ENCODE measurements at places on chromosomes 7 and 10.

DNA sequence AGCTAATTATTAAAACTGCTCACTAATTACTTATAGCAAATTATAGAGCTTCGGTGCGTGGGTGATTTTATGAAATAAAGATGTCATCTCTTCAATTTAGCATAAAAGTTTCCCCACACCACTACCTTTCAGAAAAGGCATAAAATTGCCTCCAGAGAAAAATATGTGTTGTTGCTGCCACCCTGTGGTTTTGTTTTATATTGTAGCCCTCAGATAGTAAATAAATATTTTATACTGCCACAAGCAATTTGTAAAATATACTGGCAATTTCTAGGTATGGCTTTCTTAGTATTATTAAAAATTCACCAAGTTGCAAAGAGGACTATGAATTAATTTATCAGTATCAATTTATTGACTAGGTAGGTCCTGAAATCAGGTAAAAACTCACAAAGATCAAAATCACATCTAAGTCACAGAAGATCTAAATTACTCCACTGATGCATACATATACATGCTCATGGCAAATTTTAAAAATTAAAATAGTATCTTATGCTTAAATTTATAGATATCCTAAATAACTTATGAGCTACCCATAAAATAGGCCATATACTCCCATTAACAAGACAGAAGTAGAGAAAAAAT is 26.5 kb downstream of the ASNS start:
- DNase-seq = no peak

- DNase-seq = no peak
Observed at GRCh38 chr10:16943295-16944285, 126.4 kb upstream of the RSU1 start.

DNA sequence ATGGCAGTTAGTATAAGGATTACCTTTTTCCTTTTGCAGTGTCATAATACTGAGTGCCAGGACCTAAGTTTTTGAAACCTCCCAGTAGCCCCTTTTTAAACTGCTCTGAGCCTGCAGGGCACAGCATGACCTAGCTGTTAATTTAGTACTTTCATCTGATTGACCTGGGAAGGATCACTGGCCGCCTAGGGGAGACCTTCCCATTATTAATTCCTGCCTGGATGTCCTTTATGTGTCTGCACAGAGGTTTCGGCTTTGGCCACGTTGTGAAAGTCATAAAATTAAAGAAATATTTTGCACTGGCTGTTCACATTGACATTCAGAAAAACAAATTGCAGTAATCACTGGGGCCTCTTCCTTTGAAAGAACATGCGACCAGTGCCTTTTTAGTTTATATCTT is 290.2 kb downstream of the SDK1 start:
- DNase-seq = no peak

GRCh38 chr7:44674381-44674780 is 68.0 kb downstream of the OGDH start:
- DNase-seq = no peak

GRCh38 chr7:6630007-6630849 is 6.9 kb upstream of the ZNF316 start:
- no peak for DNase-seq

DNA sequence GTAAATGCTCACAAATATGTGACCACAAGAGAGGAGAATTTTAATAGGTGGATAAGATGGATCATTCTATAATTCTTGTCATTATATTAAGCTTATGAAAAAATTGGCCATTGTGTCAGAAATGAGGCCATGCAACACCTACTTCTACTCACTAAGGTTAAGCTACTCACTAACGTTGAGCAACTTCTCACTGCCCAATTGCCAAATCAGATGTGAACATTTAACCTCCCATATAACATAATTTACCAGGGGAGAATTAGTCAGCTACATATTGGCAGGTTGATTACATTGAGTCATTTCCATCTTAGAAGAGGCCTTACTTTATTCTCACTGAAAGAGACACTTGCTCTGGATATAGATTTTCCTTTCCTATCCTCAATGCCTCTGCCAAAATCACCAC is 211.2 kb upstream of the DGKB start:
- no peak for DNase-seq

GRCh38 chr10:51896849-51897248 is 197.5 kb upstream of the CSTF2T start:
- no peak for DNase-seq

GRCh38 chr7:30625283-30625682 is 30.6 kb downstream of the GARS1 start:
- DNase-seq = no peak

GRCh38 chr7:126213876-126214275 is 1038.9 kb downstream of the GRM8 start:
- DNase-seq = no peak

DNA sequence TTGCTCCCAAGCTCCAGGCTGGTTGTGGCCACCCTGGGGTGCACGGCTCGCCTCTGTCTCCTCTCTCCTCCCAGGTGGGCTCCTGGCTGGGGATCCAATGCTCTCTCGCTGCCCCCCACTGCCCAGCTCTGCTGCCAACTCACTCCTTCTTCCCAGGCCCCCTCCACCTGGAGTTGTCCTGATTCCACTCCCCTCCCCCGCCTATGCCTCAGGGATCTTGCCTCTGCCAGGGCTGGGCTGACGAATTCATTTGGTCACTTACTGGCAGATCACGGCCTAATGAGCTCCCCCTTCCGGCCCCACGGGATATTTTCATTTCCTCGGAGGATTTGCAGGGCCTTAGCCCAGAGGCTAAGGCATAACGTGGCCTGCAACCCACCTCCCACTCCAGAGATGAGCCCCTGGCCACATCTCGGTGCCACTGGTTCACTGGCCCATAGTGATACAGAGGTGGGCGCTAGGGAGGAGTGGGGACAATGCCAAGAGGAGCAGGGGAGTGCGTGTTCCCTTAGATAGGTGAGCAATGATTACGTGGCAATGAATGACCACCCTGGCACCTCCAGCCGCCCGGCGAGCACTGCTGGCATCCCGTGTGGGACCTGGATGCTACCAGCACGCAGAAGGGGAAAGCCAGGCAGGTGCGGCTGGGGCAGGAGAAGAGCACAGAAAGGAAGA is 344.6 kb upstream of the SHH start:
- no peak for DNase-seq

DNA sequence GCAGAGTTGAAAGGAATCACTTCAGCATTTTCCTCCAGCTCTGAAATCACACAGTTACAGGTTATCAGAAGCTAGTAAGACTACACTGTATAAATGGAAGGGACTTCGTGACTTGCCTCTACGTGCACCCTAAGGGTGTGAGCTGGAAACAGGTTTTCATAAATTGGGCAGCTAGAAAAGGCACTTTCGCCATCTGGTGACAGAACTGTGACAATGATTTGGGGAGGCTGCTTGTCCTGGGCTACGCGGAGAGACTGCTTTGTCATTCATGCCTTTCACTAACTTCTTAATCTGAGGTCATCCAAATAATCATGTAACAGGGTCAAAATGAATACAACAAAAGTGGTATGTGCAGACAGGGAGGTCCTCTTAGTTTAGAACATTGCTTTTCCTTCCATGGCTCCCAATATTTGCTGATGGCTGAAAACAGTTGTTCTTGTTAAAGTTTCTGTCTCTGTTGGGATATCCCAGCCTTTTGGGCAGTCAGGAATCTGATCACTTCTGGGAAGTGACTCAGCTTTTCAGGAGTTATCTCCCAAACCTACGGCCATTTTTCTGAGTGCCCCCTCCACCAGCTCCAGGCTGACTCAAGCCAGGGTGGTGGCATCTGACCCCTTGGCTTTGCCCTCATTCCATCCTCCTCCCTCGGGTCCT is 17.8 kb downstream of the VWC2 start:
- no peak for DNase-seq

DNA sequence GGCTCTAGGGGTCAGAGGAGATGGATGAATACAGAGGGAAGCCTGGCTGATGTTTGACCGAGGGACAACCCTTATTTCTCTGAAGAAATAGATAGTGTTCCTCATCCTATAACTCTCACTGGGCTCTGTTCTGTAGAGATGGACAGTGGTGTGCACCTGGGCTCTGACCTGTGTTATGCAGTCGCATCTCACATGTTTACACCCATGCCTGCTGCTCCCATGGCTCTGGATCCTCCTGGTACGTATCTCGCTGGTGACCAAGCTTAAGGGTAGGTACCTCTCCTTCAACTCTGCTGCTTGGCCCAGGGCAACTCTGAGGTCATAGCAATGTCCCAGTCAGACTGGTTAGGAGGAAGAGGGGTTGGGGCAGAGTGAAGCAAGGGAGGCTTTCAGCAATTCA is 42.8 kb downstream of the ADRA2A start:
- DNase-seq = no peak
